Lower lobe of right lung (tissue), 2 donors: ENCODE measurements at places on chromosomes 16 and 17. TPM values are rescaled to one million over a fixed set of nuclear protein-coding genes. Genes with fewer than 3 reads are reported as not detected.

PRAC2 gene
- not detected for total RNA-seq

OR1F1 gene
- not detected for total RNA-seq

RCVRN gene
- not detected for total RNA-seq

FBXL16 gene
- 11.0 TPM for total RNA-seq

HAPSTR1 gene
- total RNA-seq, result 53.1 TPM

SLC2A4 gene
- total RNA-seq, result 1.1 TPM

SMIM22 gene
- 27.7 TPM for total RNA-seq

FN3KRP gene
- total RNA-seq, result 28.1 TPM

CACNG3 gene
- not detected for total RNA-seq

SIAH1 gene
- total RNA-seq, result 24.4 TPM

SULT1A2 gene
- 10.3 TPM for total RNA-seq

HBA1 gene
- total RNA-seq, result 217 TPM

TBC1D3C gene
- total RNA-seq, result 0.38 TPM

FBXO39 gene
- total RNA-seq, result not detected

MAPK7 gene
- total RNA-seq, result 22.2 TPM

PNMT gene
- total RNA-seq, result 3.9 TPM

SLC38A10 gene
- total RNA-seq, result 98.1 TPM

SDK2 gene
- total RNA-seq, result 1.4 TPM

PPP1R1B gene
- 23.9 TPM for total RNA-seq

CSH1 gene
- not detected for total RNA-seq

PLD6 gene
- total RNA-seq, result 3.8 TPM

AHSP gene
- not detected for total RNA-seq

NPIPA7 gene
- total RNA-seq, result 10.0 TPM

CAMTA2 gene
- 49.9 TPM for total RNA-seq

POLG2 gene
- 12.0 TPM for total RNA-seq

DNAH17 gene
- total RNA-seq, result 2.8 TPM

TRAP1 gene
- total RNA-seq, result 51.8 TPM

UNC45B gene
- total RNA-seq, result 0.77 TPM

DPEP3 gene
- total RNA-seq, result 0.18 TPM

TMEM100 gene
- 443 TPM for total RNA-seq

CAPNS2 gene
- 2.0 TPM for total RNA-seq

STAC2 gene
- 0.30 TPM for total RNA-seq

MAPK8IP3 gene
- total RNA-seq, result 63.0 TPM

CARD14 gene
- total RNA-seq, result 0.50 TPM

KRT15 gene
- 9.0 TPM for total RNA-seq

CHST5 gene
- 0.62 TPM for total RNA-seq

ALDH3A1 gene
- total RNA-seq, result 6.7 TPM

KLHL36 gene
- total RNA-seq, result 53.0 TPM

YBX2 gene
- total RNA-seq, result 0.41 TPM

MAP2K6 gene
- 6.3 TPM for total RNA-seq

STH gene
- total RNA-seq, result not detected

KRT24 gene
- not detected for total RNA-seq

CCDC154 gene
- total RNA-seq, result 3.1 TPM

RNF166 gene
- total RNA-seq, result 61.9 TPM

GPR139 gene
- total RNA-seq, result not detected

PMM2 gene
- 39.3 TPM for total RNA-seq

KRTAP3-1 gene
- not detected for total RNA-seq

ABCA6 gene
- total RNA-seq, result 32.0 TPM

IRX5 gene
- total RNA-seq, result 23.8 TPM

CLEC3A gene
- not detected for total RNA-seq

MRPL45 gene
- 26.7 TPM for total RNA-seq
